ENCODE measurements at places on chromosomes 3 and 15. TPM values are rescaled to one million over a fixed set of nuclear protein-coding genes. Genes with fewer than 3 reads are reported as not detected.

The FETUB gene
- total RNA-seq = not detected

The ARRDC4 gene
- total RNA-seq = 22.7 TPM

The TP53BP1 gene
- total RNA-seq = 23.3 TPM

The NANOGP8 gene
- total RNA-seq = not detected

The WDR82 gene
- 73.8 TPM for total RNA-seq

The GOLGA6L7 gene
- total RNA-seq = not detected

The SI gene
- total RNA-seq = not detected

The DPPA2 gene
- not detected for total RNA-seq

The FRMD4B gene
- 3.0 TPM for total RNA-seq

The GPR62 gene
- total RNA-seq = 0.08 TPM

The TEX55 gene
- total RNA-seq = not detected

The TBC1D2B gene
- total RNA-seq = 49.1 TPM

The KNG1 gene
- not detected for total RNA-seq

The SOX14 gene
- not detected for total RNA-seq

The TNFSF10 gene
- total RNA-seq = 2.7 TPM
